Upper lobe of left lung (tissue), 6 donors: ENCODE measurements at places on chromosomes 6 and 20. TPM values are rescaled to one million over a fixed set of nuclear protein-coding genes. Genes with fewer than 3 reads are reported as not detected.

The NUP43 gene
- total RNA-seq: 22.4 TPM

The GNMT gene
- 1.9 TPM for total RNA-seq

DNA sequence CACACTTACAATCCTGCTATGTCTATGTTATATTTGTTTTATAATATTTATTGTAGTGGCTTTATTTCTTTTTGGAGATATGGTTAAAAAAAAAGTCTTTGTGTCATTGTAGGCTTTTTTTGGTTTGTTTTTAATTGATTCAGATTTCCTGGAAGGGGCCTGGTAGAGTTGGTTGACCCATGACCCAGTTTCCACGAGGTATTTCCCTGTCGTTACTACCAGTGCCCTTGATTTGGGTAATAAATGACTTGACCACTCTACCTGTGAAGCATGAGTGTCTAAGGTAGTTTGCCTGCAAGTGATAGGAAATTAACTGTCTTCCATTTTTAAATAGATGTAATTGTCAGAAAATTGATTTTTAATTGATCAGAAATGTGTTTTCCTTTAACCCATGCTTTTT lies 121.0 kb downstream of the JARID2 start:
- no peak overlapping the region for H3K27ac ChIP-seq
- DNase-seq: no peak
- H3K36me3 ChIP-seq: no peaks in the 10 kb centered on the region
- peaks cover 59% of the 10 kb centered on the region for H3K4me1 ChIP-seq

The SGK2 gene
- total RNA-seq: 0.94 TPM

DNA sequence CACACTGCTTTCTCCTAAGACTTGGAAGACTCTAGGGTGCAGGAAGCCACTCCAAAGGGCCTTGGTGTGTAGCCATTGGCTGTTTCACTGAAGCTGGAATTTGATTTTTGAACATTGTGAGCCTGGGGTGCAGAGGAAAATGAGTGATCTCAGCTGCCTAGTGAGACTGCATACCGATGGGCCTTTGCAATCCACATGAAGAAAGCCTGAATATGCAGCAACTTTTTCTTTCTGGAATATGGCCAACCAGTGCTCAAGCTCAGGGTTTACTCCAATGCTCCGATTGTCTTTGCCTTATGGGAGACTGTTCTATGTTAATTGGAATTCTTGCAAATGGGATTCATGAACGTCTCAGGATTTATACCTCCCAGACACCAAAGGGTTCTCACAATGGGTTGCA lies 242.6 kb downstream of the DOK5 start:
- DNase-seq: no peak
- H3K27ac ChIP-seq: no peak overlapping the region
- H3K4me1 ChIP-seq: no peaks in the 10 kb centered on the region
- H3K27me3 ChIP-seq: no peaks in the 10 kb centered on the region
- no peak overlapping the region for H3K4me3 ChIP-seq
- H3K36me3 ChIP-seq: no peaks in the 10 kb centered on the region

- H3K36me3 ChIP-seq: no peaks in the 10 kb centered on the region
- H3K27me3 ChIP-seq: no peaks in the 10 kb centered on the region
- H3K4me1 ChIP-seq: no peaks in the 10 kb centered on the region
Observed at GRCh38 chr6:43953256-43953655, 174.0 kb downstream of the MRPL14 start.

DNA sequence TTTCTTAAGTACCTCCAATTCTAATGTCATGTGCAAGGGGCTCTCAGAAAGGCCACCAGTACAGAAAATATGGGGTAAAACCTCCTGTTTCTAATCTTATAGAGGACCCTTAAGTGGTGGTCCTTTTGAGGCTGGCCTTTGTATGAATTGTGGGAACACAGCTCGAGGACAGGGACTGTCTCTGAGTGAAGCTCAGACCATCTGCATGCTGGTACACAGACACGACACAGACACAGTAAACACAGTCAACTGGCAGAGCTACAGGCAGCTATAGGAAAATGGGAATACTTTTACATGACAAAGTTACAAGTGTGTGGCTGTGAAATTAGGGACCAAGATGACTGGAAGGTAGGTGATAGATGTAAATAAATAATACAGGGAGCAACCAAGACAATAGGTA lies 143.9 kb upstream of the PREP start:
- DNase-seq: no peak
- no peaks in the 10 kb centered on the region for H3K4me1 ChIP-seq
- no peaks in the 10 kb centered on the region for H3K27me3 ChIP-seq
- no peak overlapping the region for H3K4me3 ChIP-seq
- no peak overlapping the region for H3K27ac ChIP-seq

DNA sequence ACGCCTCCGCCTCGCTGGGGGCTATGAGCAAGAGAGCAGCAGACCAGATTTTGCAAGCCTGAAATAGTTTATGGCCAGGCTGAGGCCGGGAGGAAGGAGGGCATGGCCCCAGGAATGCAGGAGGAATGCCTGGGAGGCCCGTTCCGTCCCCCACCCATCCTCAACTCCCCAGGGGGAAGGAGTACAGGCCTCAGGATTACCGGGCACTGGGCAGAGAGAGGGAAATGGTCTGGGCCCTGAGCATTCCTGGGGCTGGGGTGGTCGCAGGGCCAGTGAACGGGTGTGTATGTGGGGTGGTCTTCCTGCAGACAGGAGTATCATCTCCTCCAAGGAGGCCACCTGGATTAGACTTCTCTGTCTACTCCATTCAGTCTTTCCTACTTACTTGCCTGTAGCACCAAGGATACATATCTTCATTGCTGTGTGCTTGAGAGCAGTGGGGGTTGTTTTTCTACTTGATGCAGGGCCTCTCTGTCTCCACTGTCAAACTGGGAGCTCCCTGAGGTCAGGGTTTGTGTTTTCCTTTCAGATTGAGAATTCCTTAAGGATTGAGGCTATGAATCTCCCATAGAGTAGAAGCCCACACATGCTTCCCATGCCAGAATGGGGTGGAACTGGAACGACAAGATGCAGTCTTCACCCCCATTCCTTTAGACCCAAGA lies 81.3 kb downstream of the VEGFA start:
- H3K27me3 ChIP-seq: no peaks in the 10 kb centered on the region
- H3K4me3 ChIP-seq: no peak overlapping the region
- no peaks in the 10 kb centered on the region for H3K36me3 ChIP-seq
- H3K4me1 ChIP-seq: no peaks in the 10 kb centered on the region

DNA sequence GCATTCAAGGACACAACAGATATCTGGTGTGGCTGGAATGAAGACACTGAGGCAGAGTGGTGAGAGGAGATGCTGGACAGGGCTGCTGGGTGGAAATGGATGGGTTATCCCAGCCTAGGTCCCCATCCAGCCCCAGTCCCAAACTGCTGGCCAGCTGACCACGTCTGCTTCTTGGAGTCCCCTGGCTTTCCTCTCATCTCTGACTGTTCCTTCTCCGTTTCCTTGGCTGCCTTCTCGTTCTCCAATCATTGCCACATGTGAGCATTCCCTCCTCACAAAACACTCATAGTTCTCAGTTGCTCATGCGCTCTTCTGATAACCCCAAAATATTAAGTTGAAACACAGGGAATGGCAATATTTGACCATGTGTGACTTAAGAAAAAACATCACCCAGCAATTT lies 31.5 kb downstream of the MAFB start:
- no peaks in the 10 kb centered on the region for H3K4me1 ChIP-seq
- no peak for DNase-seq
- H3K27ac ChIP-seq: no peak overlapping the region
- H3K36me3 ChIP-seq: no peaks in the 10 kb centered on the region
- H3K4me3 ChIP-seq: no peak overlapping the region

- no peaks in the 10 kb centered on the region for H3K36me3 ChIP-seq
- H3K4me3 ChIP-seq: no peak overlapping the region
- DNase-seq: no peak
- H3K4me1 ChIP-seq: no peaks in the 10 kb centered on the region
- no peaks in the 10 kb centered on the region for H3K27me3 ChIP-seq
Observed at GRCh38 chr20:58838174-58838573, 12.5 kb downstream of the GNAS-AS1 start.

DNA sequence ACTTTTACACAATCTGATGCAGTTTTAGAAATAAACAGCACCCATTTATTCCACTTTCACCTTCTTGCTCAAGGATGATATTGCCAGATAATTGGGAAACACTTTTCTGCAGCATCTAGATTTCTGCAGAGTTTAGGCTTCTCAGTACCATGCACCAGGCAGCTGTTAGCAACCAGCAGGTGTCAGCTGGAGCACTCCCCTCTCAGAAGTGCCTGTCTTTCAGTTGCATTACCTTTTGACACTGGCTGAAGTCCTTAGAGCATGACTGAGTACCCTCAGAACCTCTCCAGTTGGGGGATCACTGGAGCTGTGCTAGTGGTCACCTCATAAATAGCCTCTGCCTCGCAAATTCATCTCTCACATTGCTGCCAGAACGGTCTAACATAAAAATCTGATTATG lies 91.2 kb downstream of the DNAH8 start:
- no peak for DNase-seq
- no peak overlapping the region for H3K4me3 ChIP-seq
- H3K4me1 ChIP-seq: no peaks in the 10 kb centered on the region
- no peaks in the 10 kb centered on the region for H3K27me3 ChIP-seq
- H3K27ac ChIP-seq: no peak overlapping the region

GRCh38 chr6:56199956-56200355 lies 47.4 kb downstream of the COL21A1 start:
- H3K27me3 ChIP-seq: no peaks in the 10 kb centered on the region
- no peaks in the 10 kb centered on the region for H3K36me3 ChIP-seq
- H3K4me1 ChIP-seq: no peaks in the 10 kb centered on the region
- H3K4me3 ChIP-seq: no peak overlapping the region

The PLCB4 gene
- 5.7 TPM for total RNA-seq

- H3K27ac ChIP-seq: no peak overlapping the region
- no peak overlapping the region for H3K4me3 ChIP-seq
- no peaks in the 10 kb centered on the region for H3K4me1 ChIP-seq
- peak; percentile 62 for DNase-seq
- H3K27me3 ChIP-seq: no peaks in the 10 kb centered on the region
Observed at GRCh38 chr20:53677447-53678314, 84.0 kb upstream of the ZNF217 start.

GRCh38 chr6:134217105-134217797 lies 100.7 kb downstream of the SGK1 start:
- H3K27ac ChIP-seq: no peak overlapping the region
- H3K4me3 ChIP-seq: no peak overlapping the region
- no peak for DNase-seq
- H3K27me3 ChIP-seq: no peaks in the 10 kb centered on the region

DNA sequence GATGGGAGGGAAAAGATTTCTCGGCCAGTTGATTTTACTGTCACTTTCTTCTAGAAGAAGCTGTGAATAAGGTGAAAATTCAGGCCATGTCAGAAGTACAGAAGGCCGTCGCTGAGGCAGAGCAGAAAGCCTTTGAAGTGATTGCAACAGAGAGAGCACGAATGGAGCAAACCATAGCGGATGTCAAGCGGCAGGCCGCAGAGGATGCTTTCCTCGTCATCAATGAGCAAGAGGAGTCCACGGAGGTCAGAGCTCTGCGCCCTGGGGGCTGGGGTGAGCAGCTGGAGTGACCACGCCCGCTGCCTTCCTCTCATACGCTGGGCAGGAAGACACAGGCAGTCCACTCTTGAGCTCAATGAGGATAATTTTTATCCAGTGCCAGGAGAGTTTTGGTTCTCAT lies 21.8 kb upstream of the C20orf144 start:
- H3K4me1 ChIP-seq: no peaks in the 10 kb centered on the region
- no peak overlapping the region for H3K4me3 ChIP-seq
- H3K36me3 ChIP-seq: peaks cover 81% of the 10 kb centered on the region
- no peaks in the 10 kb centered on the region for H3K27me3 ChIP-seq
- no peak overlapping the region for H3K27ac ChIP-seq

The ZSCAN23 gene
- total RNA-seq: 0.91 TPM

- no peaks in the 10 kb centered on the region for H3K36me3 ChIP-seq
- no peak overlapping the region for H3K4me3 ChIP-seq
- H3K27me3 ChIP-seq: no peaks in the 10 kb centered on the region
- no peaks in the 10 kb centered on the region for H3K4me1 ChIP-seq
- H3K27ac ChIP-seq: no peak overlapping the region
Observed at GRCh38 chr6:7960848-7961247, 50.3 kb upstream of the TXNDC5 start.

The BANF2 gene
- total RNA-seq: not detected

The IPCEF1 gene
- 4.1 TPM for total RNA-seq

DNA sequence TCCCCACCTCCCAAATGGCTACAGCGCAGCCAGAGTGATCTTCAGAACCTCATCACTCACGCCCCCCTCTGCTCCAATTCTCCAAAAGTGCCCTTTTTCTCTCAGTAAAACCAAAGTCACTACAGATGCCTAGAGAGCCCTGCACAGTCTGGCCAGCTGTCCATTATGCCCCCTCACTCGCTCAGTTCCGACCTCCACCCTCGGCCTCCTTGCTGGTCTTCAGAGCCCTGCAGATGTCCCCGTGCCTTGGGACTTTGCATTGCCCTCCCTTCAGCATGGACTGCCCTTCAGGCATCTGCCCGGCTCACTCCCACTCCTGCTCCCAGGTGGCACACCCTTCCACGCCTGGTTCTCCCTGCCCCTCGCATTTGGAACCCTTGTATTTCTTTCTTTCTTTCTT lies 1.1 kb upstream of the RAET1E start:
- H3K36me3 ChIP-seq: no peaks in the 10 kb centered on the region
- no peaks in the 10 kb centered on the region for H3K27me3 ChIP-seq
- H3K27ac ChIP-seq: no peak overlapping the region
- H3K4me3 ChIP-seq: no peak overlapping the region
- peaks cover 37% of the 10 kb centered on the region for H3K4me1 ChIP-seq

The BNIP5 gene
- not detected for total RNA-seq

DNA sequence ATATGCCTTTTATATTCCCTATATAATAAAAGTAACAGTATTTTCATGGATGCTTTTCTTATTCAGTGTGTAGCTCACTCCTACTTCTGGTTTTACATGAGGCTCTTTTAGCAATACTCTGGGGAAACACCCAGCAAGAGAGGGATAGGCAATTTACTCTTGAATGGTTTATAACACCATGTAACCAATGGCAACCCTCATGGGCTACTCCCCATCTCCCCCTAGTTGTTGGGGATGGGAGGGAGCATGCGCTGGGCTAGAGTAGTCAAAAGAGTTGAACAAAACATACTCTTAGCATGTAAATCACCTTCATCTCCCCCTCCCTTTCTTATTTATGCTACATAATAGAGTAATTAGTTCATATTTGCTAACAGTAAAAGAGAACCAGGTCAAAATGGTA lies 140.1 kb upstream of the LRFN2 start:
- no peaks in the 10 kb centered on the region for H3K36me3 ChIP-seq
- no peak overlapping the region for H3K4me3 ChIP-seq
- DNase-seq: no peak
- H3K27ac ChIP-seq: no peak overlapping the region
- no peaks in the 10 kb centered on the region for H3K27me3 ChIP-seq
- no peaks in the 10 kb centered on the region for H3K4me1 ChIP-seq

- H3K4me1 ChIP-seq: peaks cover 11% of the 10 kb centered on the region
- H3K36me3 ChIP-seq: no peaks in the 10 kb centered on the region
- no peaks in the 10 kb centered on the region for H3K27me3 ChIP-seq
- H3K27ac ChIP-seq: no peak overlapping the region
- DNase-seq: no peak
Observed at GRCh38 chr20:51634257-51634656, 91.7 kb upstream of the NFATC2 start.

The BPIFA3 gene
- not detected for total RNA-seq
